ENCODE measurements at places on chromosomes 6 and 20.

DNA sequence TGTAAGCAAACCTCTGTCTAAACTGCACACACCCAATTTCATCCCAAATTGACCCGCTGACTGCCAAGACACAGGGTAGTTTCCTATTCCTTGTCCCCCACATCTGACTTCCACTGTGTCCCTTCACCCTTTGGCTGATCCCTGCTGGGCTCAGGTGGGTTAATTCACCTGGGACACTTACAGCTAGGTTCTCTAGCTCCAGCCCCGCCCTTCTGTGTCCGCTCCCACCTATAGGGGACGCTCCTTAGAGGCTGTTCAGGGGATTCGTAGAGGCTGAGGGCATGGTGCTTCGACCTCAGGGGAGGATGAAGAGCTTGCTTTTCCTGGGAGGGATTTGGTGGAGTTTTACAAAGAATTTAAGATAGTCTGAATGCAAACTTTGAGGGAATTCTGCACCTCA lies 4.0 kb upstream of the CD93 start:
- no peak for DNase-seq

- no peak for DNase-seq
Observed at GRCh38 chr6:158503222-158503621, 56.7 kb upstream of the TMEM181 start.

GRCh38 chr6:635233-635632 lies 21.7 kb downstream of the HUS1B start:
- no peak for DNase-seq

DNA sequence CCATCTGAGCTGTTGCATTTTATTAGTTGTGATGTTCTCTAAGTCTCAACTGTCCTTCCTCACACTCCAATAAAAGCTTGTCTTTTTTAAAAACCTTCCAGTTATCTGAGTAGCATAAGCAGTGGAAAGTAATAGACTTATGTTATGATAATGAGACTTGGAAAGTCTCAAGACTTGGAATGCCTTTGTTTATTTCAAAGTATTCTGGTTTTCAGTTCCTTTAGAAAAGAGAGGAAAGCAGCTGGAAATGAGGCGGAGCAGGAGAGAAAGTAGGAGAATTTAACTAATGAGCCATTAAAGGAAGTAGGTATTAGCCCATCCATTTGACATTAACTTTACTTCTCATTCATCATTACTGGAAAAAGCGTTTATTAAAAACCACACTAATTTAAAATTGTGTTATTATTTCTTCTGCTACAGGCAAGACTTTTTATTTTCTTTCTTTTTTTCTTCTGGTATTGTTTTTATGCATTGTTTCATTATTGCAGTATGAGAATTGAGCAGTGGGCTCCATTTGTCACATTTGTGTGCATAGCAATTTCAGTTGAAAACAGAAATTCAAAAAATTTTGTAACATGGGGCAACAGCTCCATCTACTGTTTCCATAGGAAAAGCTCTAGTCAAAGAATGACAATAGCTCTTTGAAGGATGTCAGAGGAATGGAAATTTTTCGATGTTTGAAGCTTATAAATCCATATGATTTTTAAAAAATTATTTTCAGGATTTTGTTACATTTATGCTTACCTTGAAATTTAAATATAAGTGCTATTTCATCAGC lies 194.8 kb downstream of the COL9A1 start:
- no peak for DNase-seq

GRCh38 chr6:43895656-43896328 lies 125.8 kb downstream of the VEGFA start:
- no peak for DNase-seq

- no peak for DNase-seq
Observed at GRCh38 chr6:9398071-9398766, 962.9 kb upstream of the SLC35B3 start.

DNA sequence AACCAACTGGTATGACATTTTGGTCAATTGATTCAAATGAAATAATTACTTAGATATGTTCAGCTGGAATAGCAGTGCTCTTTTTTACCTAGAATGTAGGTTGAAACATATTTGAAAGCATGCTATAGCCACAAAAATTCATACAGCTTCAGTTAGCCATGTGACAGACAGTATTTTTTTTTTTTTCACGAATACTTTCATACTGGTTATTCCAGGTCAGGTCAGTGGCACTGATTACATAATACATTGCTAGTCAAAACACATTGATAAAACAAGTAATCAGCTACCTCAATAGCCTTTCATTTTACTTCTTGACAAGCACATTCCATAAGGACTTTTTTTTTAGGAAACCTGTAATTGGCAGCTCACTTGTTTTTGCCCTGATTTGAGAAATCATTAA lies 222.6 kb downstream of the EYA4 start:
- DNase-seq: no peak

DNA sequence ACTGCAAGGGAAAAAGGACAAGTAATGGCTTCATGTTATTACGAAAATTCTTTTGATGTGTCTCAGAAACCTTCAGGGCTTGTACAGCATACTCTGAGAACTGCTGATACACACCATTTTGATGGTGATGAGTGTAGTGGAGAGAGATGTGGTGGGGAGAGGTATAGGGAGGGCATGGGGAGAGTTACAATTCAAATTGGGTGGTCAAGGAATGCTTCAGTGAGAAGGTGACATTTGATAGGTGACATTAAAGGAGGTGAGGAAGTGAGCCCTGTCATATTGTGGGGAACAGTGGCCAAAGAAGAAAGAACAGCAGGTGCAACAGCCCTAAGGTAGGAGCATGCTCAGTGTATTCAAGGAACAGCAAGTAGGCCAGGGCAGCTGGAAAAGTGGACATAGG lies 318.9 kb downstream of the CLIC5 start:
- DNase-seq: no peak

DNA sequence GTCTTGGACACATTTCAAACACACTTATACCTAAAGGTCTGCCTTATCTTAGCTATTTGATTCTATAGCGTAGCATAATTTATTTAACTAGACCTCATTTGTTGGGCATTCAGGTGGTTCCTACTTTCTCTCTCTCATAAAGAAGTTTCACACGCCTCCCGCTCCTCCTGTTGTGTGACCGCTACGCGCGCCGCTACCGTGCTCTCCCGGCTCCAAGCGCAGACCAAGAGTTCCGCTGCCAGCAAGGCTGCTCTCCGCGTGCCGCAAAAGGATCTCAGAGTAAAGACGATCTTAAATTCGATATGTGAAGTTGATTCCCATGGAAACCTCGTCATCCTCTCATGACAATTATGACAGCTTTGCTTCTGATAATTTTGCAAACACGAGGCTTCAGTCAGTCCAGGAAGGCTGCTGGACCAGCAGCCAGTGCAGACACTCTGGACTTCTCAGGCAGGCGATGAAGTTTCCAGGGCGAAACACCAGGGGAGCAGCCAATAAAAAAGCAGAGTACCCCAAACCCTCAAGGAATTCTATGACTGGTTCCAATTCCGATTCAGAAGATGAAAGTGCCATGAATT lies 20.4 kb downstream of the PRSS16 start:
- DNase-seq: no peak

DNA sequence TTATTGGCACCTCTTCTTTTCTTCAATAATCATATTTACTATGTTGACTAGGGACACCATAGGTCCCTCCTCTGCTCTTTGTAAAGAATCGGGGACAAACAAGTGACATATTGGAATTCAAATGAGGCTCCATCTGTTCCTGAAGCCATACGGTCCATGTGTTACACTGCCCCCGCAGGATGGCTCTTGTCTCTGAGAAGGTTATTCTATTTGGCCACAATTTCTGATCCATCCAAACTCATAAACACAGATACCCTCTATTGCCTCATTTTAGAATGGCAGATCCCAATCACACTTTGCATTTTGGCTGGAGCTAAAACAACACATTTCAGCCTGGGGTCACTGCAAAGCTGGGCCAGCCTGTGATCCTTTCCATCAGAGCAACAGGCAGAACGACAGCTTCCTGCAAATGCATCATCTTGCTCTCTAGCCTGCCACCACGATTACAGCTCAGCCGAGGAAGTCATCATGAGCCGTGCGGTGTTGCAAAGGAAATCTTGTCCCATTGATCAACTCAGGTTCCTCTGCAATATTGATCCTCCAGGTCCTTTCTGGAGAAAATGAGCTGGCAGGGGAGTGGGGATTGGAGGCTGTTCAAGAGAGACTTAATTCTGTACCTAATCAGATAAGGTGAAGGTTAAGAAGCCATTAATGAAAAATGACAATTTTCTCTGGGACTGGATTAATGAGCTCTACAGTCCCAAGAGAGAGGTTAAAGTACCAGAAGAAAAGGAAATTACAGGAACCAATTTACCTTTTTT lies 73.1 kb downstream of the AGPAT4 start:
- DNase-seq: no peak

DNA sequence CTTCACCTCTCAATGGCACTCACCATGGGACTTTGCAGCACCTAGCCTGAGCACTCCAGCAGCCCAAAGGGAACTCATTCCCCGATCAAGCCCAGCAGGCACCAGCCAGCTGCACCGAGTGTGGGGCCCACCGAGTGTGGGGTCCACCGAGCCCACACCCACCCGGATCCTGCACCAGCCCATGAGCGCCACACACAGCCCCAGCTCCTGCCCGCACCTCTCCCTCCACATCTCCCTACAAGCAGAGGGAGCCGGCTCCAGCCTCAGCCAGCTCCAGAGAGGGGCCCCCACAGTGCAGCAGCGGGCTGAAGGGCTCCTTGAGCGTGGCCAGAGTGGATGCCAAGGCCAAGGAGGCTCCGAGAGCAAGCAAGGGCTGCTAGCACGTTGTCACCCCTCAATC lies 1182.4 kb downstream of the HACE1 start:
- DNase-seq: no peak

- DNase-seq: no peak
Observed at GRCh38 chr20:16208443-16208842, 364.8 kb downstream of the KIF16B start.

GRCh38 chr6:7183707-7184106 lies 75.9 kb downstream of the RREB1 start:
- DNase-seq: no peak

DNA sequence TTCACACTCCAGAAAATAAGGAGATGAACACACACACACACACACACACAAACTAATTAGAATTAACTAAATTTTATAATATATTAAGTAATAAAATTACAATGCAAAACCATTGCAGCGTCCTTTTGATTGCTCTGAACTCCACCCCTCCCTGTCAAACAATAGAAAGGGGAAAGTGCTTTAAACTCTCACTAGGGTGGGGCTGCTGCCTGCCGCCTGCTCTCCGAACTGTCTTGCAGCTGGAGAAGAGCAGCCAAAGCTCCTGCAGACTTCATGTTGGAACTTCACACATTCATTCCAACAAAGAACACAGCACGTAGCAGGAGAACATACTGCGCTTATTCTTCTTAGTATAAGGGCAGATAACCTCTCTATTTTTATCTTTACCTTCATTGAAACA lies 83.2 kb downstream of the GCLC start:
- DNase-seq: no peak

DNA sequence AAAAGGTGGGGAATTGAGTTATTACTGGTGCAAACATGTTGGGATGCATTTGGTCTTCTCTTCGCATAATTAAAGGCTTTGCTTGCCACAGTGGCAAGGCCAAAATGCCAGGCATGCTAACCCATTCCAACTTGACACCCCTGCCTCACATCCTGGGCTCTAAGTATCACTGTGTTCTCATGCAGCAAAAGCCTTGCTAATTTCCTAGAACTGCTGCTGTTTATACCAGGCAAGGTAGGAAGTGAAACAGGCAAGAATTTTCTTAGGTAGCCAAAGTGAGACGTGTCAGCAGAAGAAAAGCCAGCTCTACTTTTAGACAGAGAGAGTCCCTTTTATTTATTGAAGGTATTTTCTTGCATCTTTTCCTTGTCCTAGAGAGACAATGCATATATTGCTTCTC lies 41.2 kb downstream of the LYRM2 start:
- no peak for DNase-seq

DNA sequence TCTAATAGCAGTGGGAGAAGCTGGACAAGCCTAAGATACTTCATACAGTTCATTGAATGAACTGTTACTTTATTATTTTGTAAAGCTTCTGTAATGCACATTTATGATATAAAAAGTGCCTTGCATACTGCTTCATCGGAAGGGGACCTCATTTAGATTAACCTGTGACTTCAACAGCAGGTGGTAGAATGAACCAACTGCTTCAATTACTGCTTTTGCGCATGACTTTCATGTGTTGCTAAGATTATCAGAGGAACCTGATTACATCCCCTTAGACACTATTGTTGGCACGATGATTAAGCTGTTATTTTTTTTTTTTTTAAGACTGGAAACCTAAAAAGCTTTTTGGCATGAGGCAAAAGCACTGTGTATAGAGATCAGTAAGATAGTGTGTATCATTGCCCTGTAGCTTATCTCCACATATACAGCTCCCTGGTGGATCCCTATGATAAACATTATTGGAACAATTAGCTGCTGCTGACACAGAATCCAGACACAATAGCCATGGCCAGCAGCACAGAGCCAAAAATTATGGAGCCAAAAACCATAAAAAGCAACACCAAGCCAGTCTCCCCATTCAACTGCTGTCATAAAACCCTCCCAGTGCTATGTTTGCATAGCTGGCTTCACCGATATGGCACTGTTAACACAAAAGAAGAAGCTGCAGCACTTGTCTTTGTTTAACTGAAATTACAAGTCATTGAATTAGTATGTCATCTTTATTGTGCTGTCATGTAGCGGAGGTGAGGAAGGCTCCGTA lies 731.6 kb upstream of the MMS22L start:
- DNase-seq: no peak

DNA sequence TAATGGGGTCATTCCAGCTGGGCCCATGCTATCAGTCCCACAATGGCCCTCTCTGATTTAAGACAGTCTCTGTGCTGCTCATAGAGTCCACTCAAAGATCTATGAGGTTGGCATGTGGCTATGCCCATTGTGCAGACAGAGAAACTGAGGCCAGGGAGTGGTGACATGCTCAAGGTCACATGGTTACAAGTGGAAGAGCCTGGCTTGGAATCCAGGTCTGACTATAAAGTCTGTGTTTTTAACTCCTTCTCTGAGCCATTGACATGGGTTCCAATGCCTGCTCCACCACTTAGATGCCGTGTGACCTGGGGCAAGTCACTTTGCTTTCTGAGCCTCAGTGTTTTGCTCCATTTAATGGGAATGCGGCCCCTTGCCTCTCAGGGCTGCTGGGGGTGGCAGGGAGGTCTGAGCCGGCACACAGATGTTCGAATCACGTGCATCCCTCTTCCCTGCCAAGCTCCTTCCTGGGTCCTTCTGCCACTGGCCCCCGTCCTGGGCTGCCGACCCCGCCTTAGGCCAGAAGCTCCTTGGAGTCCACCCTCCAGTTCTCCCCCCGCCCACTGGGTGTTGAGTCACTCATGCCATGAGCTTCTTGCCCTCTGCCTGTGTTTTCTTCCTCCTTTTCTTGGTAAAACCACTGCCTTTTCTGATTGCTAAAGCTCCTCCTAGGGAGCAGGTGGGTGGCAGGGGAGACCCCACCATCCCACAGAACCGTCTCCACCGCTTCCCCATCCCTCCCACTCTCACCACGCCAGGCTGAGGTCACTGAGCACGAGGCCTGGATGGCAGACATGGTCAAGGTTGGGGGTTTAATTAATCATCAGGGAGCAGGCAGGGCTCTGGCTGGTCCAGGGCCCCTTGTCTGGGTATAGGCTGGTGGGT lies 35.7 kb downstream of the CEBPB start:
- DNase-seq: no peak

Data from 8988T (cell line).